ENCODE measurements at places on chromosomes 1 and 21.

GRCh38 chr1:67752306-67752705, 67.3 kb downstream of the GADD45A start:
- no peak for DNase-seq

DNA sequence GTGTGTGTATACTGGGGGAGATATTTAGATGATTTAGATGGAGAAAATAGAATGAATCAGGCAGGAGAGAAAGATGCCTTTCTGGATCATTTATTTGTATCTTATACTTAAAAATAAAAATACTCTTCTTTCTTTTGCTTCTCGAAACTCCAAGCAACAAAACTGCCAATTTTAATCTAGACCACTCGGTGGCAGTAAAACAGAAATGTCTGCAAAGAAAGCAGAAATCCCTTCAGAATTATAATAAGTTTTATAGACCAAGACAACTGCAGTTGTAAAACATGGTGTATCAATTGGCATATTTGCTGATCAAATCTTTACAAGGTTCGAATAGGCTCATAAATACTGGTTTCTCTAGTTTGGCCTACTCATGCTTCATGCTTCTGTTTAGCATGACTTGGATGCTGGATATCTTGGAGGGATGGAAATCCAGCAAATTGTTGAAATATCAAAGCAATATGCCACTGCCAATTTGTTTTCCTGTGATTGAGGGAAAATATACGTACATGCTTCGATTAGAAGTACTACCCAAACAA, 15.1 kb upstream of the C1orf87 start:
- no peak for DNase-seq

- no peak for DNase-seq
Observed at GRCh38 chr21:16913010-16913409, 599.8 kb upstream of the CXADR start.

DNA sequence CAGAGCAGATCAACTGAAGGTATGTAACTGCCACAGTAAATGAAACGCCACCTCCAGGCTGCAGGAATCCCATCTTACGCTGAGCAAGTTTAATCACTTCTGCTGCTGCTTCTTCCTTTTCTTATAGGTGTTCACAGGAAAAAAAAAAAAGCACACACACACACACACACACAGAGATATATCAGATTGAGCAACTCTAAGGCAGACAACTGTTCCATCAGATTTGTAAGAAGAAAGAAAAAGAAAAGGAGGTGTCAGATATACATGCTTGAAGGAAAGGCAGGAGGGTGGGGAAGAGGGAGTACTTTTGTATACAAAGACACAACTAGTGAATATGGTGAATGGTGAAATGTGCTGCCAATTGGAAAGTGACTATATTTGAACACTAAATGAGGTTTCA, 28.6 kb downstream of the DSTYK start:
- no peak for DNase-seq

- no peak for DNase-seq
Observed at GRCh38 chr1:232965124-232965911, 14.9 kb downstream of the NTPCR start.

- no peak for DNase-seq
Observed at GRCh38 chr1:45322486-45323040, 4.1 kb upstream of the HPDL start.

GRCh38 chr1:3905953-3906671, 6.0 kb upstream of the C1orf174 start:
- no peak for DNase-seq

DNA sequence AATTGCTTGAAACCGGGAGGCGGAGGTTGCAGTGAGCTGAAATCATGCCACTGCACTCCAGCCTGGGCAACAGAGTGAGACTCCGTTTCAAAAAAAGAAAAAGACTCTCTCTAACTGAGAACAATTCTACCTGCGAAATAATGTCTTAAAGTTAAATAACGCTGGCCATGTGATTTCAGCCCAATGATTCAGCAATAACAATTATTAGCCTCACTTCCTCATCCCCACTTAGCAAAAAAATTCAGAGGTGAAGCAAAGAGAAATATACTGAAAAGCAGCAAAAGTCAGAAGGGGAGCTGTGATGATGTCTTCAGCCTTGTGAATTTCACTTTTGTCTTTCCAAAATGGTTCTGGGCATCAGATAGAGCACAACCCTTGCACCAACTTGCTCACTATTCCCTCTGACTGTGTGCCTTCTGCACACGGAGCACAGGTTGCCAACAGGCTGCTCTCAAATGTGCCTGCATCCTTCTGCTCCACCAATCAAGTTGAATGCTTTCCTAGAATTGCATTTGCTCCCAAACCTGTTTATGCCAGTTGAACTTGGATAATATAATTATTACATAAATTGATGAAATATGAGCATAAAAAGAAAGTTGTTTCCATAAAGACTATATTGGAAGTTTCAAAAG, 79.8 kb upstream of the IPO9 start:
- no peak for DNase-seq

- no peak for DNase-seq
Observed at GRCh38 chr1:173208146-173208545, 1.0 kb upstream of the TNFSF4 start.

DNA sequence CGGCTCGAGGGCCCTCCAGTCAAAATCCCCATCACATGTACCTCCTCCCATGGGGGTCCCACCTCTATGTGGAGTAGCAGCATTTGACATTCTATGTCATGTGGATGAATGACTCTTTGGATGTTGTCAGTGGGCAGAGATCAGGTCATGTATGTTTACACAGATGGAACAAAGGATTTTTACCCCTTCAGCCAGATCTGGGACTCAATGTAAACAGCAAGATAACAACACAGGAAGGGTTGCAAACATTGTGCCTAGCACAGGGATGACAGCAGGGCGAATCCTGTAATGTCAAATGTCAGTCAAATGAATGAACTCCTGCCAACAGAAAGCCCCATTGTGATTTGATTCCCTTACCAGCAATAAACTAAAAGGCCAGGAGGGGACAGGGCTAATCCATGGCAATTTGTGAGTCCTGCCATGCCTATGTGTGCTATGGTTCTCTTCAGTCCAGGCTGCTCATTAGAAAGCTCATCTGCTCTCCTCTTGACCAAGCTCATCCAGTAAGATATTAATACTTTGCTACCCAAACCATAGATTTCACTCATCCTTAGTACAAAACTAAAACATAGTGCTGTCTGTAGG, 60.3 kb downstream of the PGBD5 start:
- peak; percentile 1 for DNase-seq

GRCh38 chr1:23809751-23810171, 9.2 kb upstream of the GALE start:
- DNase-seq, result peak; percentile 63

- DNase-seq, result peak; percentile 15
Observed at GRCh38 chr21:42988236-42988965, 14.0 kb downstream of the PKNOX1 start.

GRCh38 chr1:77562596-77563150, 119.8 kb downstream of the ZZZ3 start:
- DNase-seq, result no peak

DNA sequence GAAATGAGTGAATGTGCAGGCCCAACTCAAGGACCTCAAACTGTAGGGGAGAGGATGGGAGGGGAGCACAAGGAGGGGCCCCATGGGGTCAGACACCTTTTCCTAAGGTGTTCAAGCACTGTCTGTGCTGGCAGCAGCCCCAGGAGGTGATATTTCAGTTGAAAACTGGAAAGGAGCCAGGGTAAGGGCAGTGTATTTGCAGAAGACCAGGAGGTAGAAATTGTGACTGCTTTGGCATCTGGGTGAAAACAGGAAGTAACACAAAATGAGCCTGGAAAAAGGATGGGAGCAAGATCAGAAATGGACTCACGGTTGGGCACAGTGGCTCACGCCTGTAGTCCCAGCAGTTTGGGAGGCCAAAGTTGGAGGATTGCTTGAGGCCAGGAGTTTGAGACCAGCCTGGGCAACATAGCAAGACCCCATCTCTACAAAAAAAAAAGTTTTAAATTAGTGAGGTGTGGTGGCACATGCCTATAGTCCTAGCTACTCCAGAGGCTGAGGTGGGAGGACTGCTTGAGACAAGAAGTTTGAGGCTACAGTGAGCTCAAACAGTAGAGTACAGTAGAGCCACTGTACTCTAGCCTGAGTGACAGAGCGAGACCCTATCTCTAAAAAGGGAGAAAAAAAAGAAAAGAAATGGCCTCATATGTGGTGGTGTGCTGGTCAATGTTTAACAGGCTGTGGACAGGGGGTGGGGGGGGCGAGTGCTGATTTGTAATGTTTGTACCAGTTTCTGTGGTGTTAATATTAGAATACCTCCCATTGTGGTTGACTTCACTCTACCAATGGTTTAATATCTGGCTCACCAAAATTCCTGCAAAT, 76.2 kb upstream of the ANGPTL1 start:
- DNase-seq, result no peak

- DNase-seq, result no peak
Observed at GRCh38 chr1:2556277-2556677, at the start of gene TNFRSF14. TSS of gene TNFRSF14 (plus strand) at chr1:2556371. CDS start at chr1:2556665, 294 bp downstream.

DNA sequence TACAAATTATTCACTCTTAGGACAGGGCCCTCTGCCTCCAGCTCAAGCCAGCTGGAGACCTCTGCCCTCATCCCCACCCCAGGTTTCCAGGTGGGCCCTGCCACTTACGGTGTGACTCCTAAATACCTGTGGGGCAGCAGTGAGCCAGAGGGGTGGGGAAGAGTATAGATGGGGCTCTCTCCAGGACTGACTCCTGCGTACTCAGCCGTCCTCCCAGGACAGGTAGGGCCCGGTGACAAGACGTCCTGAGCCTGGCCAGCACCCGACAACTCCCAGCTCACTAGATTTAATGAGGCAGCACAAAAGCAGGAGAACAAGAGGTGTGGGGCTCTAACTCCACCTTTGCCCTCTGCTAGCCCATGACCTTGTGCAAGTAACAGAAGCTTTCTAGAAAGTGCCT, 16.8 kb downstream of the GNG12 start:
- no peak for DNase-seq
